Lower lobe of right lung (tissue), 2 donors: ENCODE measurements at places on chromosomes 4 and X.

DNA sequence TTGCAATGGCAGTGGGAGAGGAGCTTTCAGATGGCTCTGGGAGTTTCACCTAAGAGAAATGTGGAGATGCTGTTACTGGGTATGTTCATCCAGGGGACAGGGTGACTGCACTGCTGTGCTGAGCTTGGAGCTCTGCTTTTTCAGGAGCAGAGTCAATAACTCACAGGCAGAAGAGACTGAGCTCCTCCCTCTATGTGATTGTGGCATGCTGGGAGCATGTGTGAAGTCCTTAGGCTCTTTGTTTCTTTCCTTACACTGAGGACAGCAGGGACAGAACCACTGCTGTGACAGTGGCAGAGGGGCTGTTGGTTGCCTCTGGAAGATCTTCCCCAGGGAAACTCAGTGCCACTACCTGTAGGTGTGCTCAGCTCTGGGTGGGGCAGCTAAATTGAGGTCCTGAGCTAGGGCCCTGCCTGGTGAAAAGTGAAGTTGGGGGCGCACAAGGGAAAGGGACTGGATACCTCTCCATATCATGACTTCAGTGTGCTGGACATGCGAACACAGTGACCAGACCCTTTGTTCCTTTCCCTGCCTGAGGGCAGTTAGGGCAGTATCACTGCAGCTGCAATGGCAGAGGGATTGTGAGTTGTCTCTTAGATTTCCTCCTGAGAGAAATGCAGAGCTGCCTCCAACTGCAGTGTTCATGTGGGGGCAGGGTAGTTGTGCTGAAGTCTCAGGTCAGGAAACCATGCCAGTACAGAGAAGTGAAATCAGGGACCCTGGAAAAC, 156.7 kb downstream of the TENT5D start:
- no peak for DNase-seq

DNA sequence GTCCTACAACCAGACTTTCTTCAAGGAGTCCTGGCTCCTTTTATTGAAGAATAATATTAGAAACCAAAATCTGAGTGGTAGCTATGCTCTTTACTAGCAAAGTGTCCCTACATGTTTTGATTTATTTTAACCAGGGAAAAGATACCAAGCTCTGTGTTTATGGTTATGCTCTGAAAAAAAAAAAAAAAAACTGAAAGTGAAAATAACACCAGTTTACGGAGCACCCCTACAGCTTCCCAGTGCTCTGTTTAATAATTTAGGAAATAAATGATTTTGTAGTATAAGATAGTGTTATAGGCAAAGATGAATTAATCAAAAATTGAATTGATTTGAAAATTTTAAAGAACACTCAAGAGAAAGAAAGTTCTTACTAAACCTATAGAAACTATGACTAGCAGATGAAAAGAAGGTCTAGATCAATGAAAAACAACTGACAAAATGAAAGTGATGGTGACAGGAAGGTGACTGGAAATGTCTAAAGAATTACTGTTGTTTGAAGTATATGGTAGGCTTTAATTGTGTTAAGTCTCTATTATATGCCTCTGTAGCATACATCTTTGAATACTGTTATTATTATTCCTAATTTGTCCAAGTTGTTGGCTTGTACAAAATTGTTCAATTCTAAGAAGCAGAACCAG, 1698.4 kb upstream of the PCDH10 start:
- DNase-seq: no peak

DNA sequence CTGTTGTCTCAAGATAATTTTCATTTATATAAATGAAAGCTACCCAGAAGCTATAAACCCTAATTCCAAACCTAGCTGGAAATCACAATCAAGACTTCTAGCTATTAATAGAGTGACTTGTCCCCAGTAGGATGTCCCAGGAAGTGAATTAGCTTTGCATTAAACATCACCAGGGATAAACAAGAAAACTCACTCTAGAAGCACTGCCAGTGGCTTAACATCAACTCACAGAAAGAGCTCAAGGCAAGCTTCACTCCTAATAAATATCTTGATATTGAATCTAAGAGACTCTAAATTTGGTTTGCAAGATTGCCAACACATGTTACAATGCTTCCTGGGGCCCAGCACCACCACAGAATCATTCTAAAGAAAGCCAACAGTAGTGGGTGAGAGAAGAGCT, 468.7 kb upstream of the FAM241A start:
- no peak for DNase-seq

DNA sequence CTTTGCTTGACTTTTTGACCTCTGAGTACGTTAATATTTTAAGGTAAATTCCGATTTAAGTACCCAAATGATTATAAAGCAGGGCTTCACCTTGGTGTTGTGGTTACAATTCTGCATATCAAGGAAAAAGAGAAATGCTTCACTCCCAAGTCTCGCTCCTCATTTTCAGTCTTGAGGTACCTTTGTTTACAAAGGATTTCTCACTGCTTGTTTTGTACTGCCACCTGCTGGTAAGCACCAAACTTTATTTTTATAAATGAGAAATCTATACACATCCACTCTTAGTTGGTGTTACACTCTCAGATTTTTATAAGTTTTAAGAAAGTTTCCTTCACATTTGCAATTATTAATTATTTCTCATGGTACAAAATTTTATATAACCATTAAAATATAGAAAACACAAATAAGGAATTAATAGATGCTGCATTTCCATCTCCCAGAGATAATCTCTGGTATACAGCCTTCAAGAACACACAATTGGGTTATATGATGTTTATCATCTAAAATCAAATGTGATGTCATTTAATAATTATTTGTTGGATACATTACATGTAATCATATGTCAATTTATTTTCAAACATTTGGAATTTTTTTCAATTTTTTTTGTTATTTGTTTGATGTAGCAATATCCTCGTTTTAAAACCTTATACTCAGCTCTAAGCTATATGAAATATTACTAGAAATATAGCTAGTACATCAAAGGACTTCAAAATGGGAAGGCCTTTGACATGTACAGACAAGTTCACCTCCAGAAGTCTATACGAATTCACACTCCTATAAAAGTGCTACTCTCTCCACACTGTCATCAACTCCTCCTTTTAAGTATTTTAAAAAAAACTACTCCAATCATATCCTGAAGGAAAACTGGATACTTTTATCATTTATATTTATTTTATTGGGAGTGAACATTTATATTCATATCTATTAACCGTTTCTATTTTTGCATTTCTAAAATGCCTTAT, 179.9 kb downstream of the KCNIP4 start:
- no peak for DNase-seq

GRCh38 chrX:439241-439640, 52.5 kb upstream of the PPP2R3B start:
- peak; percentile 19 for DNase-seq

GRCh38 chrX:2823795-2824386, 4.8 kb upstream of the GYG2 start:
- no peak for DNase-seq

GRCh38 chr4:11424000-11424399, 4.7 kb downstream of the HS3ST1 start:
- DNase-seq: no peak

DNA sequence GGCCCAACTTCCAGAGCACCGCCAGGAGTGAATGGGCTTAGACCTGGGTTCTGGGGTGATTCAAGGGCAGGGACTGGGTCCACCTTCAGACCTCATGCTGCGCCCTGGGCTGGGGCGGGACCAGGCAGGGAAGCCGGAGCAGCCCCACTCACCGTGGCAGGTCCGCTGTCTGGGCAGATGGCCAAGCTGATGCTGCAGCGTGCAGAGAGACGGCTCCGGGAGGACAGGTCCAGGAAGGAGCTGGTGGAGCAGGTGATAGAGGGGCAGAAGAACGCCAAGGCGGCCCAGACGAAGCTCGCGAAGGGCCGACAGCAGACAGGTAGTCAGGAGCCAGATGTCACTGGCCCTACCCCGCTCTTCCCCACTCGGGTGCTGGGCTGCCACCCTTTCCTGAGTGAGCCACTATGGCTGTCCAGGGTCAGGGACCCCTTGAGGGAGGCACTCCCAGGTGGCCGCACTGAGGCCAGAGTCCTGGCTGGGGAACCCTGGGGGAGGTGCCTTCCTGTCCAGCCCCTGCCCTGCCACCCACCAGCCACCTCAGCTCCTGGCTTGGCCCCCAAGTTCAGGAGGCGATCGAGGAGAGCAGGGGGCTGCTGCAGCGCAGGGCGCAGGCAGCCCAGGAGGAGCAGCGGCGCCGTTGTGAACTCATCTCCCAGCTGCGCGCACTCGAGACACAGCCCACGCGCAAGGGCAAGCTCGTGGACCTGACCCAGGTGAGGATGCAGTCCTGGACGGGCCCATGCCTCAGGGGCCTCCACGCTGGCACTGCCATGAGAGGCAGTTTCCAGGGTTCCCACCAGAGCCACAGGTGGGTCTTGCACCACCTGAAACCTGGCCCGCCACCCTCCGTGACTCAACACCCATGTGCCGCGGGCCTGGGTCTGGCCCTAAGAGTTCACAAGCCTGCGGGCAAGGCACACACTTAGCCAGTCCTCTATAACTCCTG, 10.1 kb upstream of the RNF4 start:
- no peak for DNase-seq

- DNase-seq: no peak
Observed at GRCh38 chr4:59945716-59946115, 1254.4 kb upstream of the ADGRL3 start.

GRCh38 chrX:45750639-45751038, 550.0 kb upstream of the DIPK2B start:
- no peak for DNase-seq

- no peak for DNase-seq
Observed at GRCh38 chrX:9682456-9682855, 83.2 kb downstream of the GPR143 start.

DNA sequence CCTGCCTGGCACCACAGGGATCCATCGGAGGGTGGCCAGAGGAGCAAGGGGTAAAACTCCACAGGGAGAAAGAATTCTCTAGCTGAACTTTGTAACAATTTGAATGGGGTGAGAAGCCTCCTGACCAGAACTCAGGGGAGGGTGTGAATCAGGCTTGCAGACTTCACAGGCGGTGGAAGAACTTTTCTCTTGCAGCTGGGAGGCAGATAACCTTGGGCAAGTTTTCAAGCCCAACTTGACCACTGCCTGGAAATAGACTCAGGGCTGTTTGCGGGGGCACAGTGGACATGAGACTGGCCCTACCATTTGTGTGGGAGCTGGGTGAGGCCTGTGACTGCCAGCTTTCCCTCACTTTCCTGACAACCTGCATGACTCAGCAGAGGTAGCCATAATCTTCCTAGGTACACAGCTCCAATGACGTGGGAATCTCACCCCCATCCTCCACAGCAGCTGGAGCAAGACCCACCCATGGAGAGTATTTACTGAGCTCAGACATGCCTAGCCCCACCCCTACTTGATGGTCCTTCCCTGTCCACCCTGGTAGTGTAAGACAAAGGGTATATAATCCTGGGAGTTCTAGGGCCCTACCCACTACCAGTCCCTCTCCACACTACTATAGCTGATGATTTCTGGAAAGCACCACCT, 210.0 kb upstream of the AGTR2 start:
- no peak for DNase-seq

DNA sequence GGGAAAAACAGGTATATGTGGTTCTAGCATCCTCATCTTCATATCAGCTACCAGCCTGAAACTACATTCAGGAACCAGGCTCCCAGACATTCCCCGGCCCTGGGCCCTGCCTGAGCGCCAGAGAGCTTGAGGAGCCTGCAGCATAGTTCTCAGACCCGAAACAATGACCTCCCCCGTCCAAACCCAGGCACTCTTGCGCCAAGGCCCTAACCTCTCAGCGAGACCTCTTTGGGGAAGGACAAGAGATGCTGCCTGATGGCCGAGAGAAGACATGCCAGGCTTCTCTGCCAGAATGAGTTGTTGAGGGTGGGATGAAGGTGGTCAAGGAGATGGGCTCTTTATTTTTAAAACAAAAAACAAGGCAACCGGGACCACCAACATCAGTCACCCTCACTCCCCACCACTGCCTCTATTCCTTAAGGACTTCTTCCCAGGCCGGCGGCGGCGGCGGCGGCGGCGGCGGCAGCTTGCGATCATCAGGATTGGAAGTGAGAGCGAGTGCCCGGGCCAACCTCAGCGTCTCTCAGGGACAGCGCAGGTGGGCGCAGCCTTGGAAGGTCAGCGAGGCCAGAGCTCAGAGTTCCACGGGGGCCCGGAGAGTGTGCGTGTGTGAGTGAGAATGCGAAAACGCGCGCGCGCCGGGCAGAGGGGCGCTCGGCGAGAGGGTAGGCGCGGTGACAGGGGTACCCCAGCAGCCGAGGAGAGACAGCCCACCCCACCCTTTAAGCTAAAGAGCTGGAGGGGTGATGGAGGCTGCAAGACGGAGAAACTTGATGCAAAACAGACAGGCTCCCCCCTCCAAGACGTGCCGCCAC, 601 bp downstream of the INPP4B start:
- peak; percentile 47 for DNase-seq

- no peak for DNase-seq
Observed at GRCh38 chr4:162117051-162117450, 46.7 kb downstream of the FSTL5 start.

DNA sequence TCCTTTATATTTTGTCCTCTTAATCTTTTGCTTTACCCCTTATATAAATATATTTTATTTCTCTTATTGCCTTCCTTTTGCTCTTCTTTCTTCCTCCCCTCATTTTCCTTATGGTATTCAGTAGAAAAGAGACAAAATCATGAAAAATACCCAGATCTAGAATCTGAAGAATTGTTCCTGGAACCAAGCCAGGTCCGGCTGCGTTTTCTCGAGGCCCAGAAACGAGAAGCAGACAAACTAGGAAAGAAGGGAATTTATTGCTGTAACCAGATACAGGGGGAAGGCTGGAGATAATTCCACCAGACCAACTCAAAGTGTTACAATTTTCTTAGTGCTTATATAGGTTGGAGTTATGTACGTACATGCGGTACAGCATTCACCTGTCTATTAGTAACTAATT, 328.7 kb downstream of the GABRG1 start:
- DNase-seq: no peak

GRCh38 chrX:65874110-65874509, 165.8 kb downstream of the VSIG4 start:
- DNase-seq: no peak

DNA sequence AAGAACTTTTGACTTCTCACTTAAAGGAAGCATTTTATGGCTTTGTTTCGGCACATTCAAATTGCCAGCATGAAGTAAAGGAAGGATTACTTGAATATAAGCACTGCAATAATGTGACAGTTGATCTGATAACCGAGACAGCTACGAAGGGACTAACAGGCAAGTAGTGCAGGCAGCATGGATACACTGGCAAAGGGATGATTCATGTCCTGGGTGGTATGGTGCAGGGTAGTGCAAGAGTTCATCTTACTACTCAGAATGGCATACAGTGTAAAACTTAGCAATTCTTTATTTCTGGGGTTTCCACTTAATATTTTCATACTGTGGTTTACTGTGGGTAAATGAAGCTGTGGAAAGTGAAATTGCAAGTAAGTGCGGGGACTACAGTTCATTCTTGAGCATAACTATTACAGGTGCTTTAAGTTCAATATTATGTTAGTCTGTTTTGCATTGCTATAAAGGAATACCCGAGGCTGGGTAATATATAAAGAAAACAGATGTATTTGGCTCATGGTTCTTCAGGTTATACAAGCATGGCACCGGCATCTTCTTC, 611.8 kb downstream of the SPOCK3 start:
- DNase-seq: no peak

- no peak for DNase-seq
Observed at GRCh38 chr4:39453738-39454137, 5.0 kb downstream of the RPL9 start.

GRCh38 chrX:131821945-131822622, 201.0 kb upstream of the STK26 start:
- no peak for DNase-seq

GRCh38 chr4:102823897-102824296, 3.5 kb downstream of the UBE2D3 start:
- no peak for DNase-seq
